CD4-positive, alpha-beta T cell treated with Interleukin-1 beta for 1 hour (primary cell): ENCODE measurements at places on chromosomes 7 and 10.

DNA sequence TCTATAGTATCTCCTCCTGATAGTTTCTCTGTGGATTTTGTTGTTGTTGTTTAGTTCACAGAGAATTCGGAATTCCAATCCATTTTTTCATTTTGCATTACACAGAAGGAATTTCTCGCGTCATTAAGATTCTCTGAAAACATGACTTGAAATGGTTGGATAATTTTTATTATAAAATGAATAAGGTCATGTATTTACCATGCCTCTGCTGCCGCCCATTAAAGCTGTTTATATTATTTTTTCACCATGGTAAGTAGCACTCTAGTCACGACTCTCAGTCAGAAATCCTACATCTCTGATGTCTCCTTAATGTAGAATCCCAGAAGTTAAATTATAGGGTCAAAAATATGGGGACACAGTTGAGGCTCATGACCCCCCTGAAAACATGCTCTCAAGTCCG, 19.1 kb downstream of the SFMBT2 start:
- no peak for DNase-seq

DNA sequence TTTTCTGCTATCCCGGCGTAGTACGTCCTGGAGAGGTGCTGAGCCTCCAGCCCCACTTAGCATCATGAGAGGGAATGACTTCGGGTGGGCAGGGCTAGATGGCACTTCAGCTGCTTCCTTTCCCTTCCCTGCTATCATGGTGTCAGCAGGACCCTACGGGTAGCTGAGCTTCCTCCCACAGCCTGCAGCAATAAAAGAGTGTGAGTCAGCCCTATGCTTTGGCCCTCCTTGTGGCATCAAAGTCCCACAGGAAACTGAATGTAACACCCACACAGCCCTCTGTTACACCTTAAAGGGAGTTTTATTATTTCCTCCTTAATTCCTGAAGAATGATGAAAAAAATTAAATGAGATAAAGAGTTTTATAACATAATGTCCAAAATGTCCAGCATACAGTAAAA, 458.1 kb downstream of the RPS24 start:
- no peak for DNase-seq

- DNase-seq: no peak
These were observed 223.4 kb downstream of the BMPER start for GRCh38 chr7:34128762-34129161.

- no peak for DNase-seq
These were observed 113.1 kb downstream of the ADARB2 start for GRCh38 chr10:1624240-1624639.

- DNase-seq: no peak
These were observed 42.0 kb downstream of the ZC3HC1 start for GRCh38 chr7:130008941-130009847.

GRCh38 chr10:130243015-130243414, 106.8 kb downstream of the GLRX3 start:
- no peak for DNase-seq

- DNase-seq: no peak
These were observed 769.6 kb downstream of the GRID1 start for GRCh38 chr10:85597006-85597405.

DNA sequence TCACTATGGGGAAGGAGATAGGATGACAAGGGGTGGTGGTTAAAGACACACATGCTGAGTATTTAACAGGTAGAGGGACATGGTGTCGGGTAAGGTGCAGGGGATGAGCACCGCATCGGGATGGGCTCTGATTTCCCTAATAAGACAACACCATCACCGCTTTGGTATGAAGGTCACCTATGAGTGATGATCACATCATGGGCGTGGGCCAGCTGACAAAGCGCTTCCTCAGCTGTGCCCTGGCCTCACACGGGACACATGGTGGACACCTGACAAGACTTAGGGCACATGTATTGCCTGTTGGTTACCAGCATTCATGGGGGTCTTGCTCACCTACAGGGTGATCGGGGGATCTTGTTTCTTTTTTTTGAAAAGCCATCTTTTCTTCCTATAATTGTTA, 12.8 kb downstream of the C7orf57 start:
- DNase-seq: no peak

GRCh38 chr7:38316733-38317360, 43.4 kb upstream of the TARP start:
- DNase-seq: no peak

DNA sequence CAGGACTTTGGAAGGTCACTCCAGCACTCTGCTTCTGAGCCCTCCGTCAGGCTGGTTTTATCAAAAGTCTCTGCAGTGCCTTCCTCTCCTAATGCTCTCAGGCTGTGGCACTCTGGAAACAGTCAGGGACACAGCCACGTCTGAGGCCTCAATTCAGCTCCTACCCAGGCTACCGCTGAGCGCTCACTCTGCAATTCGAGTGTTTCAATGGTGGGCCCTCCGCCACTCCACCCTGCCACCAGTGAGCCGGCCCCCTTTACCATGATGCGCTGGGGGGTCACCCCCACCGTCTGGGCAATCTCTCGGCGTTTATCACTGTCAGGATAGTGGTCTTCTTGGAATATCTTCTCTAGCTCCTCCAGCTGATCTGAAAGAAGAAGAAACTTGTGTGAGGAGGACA, 3.5 kb downstream of the NOBOX start:
- DNase-seq: no peak

GRCh38 chr7:85535974-85536729, 349.3 kb upstream of the SEMA3D start:
- DNase-seq: no peak

- DNase-seq: no peak
These were observed 71.0 kb upstream of the ZNF479 start for GRCh38 chr7:57203161-57203791.

GRCh38 chr10:53597835-53598251, 825.3 kb upstream of the MBL2 start:
- no peak for DNase-seq
